Stimulated activated CD8-positive, alpha-beta memory T cell treated with anti-CD3 and anti-CD28 coated beads, Interleukin-2, amount 100 ng/mL, for 48 hours (primary cell): ENCODE measurements at places on chromosomes 3 and 15.

DNA sequence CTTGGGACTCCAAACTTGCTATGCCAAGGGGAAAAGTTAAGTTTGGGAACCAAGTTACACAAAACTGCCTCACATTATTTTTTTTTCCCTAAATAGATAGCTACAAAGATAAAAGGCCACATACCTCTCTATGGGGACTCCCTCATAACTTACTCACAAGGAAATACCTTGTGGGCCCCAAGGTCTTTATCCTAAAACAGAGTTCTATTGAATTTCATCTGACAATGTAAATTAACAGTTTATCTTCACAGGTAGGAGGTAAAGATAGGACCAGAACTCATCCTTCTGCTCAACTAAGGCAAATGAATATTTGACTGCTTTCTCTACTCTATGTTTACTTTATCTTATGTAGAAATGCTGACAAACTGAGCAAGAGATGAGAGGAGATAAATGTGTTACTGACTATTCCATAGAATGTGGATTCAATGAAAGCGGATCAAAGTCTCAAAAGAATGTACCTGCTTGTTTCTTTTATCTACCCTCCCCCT, 1278.0 kb downstream of the OTOL1 start:
- DNase-seq: no peak

GRCh38 chr15:85865070-85865684, 70.5 kb upstream of the KLHL25 start:
- no peak for DNase-seq

DNA sequence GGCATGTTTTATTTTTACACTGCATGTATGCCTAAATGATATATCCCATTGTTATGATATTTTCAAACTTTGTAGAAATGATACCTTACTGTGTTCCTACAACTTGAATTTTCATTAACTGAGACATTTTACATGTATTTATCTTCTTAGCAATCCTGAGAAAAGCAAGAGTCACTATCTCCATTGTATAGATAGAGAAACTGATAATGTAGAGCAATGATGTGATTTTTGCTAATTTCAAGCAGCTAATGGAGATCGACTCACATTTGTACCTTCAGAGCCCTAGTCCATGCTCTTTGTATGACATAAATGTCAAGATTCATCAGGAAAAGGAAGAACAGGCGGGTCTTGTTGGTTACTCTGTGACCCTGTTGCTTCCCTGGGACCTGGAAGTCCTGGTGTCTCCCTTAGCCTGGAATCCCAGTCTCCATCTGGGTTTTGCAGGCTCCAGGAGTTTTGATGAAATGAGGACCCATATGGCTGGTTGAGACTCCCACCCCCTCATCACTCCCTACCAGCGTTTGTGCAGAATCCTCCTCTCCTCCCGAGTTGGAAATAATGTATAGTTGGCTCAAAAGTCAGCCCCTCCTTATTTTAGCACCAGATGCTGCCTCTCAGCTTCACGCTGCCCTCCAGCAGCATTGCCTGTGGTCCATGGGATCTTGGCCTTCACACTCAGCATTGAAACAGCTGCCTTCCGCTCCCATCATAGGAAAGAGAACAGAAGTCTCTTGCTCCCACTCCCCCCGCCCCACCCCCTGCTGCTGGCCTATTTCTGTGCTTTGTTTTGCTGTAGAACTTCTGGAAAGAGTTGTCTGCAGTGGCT, 67.1 kb downstream of the APBA2 start:
- no peak for DNase-seq

GRCh38 chr3:81468391-81468790, 293.1 kb downstream of the GBE1 start:
- no peak for DNase-seq

- no peak for DNase-seq
Observed at GRCh38 chr15:65423976-65424679, 1.4 kb upstream of the IGDCC4 start.

DNA sequence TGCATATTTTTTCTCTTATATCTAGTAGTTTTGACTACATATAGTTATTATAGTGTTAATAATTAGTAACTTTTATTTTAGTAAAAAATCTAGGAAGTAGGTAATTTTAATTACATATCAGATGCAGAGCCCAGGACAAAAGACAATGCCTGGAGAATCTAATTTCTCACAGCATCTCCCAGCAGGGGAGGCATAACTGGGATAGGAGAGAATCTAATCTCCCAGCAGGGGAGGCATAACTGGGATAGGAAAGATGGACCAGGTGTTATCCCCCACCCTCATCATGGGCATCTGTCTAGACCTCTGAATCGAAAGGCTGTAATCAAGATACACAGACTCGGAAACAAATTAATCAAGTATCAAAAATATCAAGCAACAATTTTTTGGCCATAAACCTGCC, 58.2 kb downstream of the OSTN start:
- no peak for DNase-seq
